RPMI7951 (cell line): ENCODE measurements at places on chromosomes 6 and 20.

GRCh38 chr6:4970739-4971395, 33.0 kb downstream of the RPP40 start:
- DNase-seq = no peak

DNA sequence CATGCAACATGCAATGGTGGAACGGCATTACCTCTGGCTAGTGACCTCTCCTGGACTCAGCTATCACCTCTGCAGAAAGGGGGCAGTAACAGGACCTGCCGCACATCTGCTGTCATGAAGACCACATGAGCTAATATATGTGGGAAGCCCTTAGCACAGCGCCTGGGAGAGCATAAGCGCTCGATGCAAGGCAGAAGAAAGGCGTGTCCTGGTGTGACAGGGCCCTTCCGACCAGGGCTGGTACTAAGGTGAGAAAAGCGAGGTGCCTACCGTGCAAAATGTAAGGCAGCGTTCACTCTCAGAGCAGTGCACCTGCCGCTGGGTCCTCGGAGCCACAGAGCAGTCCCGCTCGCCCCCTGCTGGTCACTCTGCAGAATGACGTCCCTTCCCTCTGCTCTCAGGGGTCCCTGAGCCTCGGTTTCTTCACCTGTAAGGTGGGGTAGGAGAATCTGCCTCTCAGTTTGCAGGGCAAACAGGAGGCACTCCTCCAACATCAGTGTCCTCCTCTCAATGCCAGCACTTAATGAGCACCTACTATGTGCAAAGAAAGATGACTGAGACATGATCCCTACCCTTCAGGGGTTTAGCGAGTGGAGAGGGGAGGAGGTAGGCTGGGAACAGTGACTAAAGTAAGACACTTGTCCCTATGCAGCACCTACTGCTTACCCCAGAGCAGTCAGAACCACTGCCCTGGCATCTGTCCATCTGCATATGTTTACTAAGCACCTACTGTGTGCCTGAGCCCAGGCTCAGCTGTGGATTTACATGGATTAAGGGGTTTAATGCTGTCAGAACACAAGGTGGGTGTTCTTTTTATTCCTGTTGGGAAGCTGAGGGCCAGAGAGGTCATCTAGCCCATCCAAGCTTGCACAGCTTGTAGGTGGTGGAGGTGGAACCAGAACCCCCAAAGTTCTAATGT, 41.1 kb upstream of the PTGIS start:
- DNase-seq = peak; percentile 48

- peak; percentile 60 for DNase-seq
Measured at GRCh38 chr6:39280247-39280731, 33.9 kb downstream of the KCNK17 start.

GRCh38 chr6:30520522-30520921, 31.2 kb downstream of the HLA-E start:
- no peak for DNase-seq

DNA sequence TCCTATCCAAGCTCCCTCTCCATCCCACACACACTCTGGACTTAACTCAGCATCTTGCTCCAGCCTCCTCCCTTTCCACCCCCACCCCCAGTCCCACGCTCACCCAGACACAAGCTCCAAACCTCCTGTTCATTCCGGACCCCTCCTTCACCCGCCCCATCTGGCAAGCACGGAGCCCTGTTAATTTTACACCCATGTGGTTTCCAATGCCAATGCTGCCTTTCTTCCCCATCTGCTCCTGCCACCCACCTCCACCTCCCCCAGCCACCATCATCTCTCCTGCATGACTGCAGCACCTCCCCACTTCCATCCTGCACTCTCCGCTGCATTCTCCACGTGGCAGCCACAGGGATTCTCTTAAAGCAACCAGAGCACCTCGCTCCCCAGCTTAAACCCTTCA, 9.9 kb upstream of the CDK5RAP1 start:
- DNase-seq = no peak

DNA sequence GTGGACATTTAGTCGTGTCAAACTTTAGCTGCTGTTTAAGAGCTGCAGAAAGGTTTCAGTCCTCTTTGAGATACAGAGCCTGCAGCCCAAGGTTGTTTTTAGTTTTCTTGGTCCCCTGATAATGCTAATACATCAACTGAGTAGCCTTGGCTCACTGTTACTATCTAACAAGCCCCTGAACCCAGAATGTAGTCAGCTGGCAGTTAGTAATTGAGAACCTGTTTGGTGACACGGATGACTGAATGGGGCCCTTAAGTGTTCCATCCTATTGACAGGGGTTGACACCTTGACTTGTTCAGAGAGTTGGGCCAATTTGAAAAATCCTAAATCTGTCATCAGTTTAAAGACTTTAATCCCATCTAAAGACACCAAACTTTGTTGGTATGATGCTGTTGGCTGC, 2.8 kb downstream of the RTN4IP1 start:
- no peak for DNase-seq

GRCh38 chr20:24619212-24619611, 149.8 kb downstream of the SYNDIG1 start:
- DNase-seq = no peak

- no peak for DNase-seq
Measured at GRCh38 chr6:73394577-73395354, at the start of gene DDX43. Gene DDX43, plus strand, starts transcription at chr6:73394828. Its CDS starts 78 bp downstream, at chr6:73394906.

- DNase-seq = no peak
Measured at GRCh38 chr6:147322299-147323162, 118.3 kb downstream of the STXBP5 start.

DNA sequence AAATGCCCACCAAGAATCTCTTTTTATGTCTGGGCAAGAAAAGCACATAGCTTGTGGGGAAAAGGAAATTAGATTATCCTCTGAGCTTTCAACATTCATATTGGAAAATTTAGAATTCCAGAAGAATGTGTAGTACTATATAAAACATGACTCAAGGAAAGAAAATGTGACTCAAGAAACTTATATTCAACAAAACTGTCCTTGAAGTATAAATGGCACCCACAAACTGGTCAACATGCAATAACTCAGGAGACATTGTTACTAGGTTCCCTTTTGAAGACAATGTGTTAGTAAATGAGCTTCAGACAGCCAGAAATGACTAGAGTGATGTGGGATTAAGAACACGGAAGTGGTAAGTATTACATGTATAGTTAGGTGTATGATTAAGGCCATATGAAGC, 26.1 kb upstream of the TINAG start:
- DNase-seq = peak; percentile 77

GRCh38 chr6:16839631-16840179, 78.4 kb upstream of the ATXN1 start:
- DNase-seq = no peak

DNA sequence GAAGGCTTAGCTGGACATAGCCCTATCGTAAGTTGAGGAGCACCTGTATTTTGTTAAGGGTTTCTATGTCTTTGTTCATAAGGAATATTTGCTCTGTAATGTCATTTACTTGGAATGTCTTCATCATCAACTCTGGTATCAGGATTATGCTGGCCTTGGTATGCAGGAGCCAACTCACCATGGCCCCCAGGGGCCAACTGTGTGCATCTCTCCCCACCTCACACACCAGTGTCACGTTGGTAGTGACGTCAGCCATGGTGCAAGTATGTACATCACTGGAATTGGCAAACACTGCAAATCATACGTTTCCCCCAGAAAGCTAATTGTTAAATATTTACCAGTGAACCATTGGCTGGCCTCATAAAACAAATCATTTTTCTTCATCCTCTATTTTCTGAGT, 70.8 kb downstream of the YTHDF1 start:
- DNase-seq = no peak

DNA sequence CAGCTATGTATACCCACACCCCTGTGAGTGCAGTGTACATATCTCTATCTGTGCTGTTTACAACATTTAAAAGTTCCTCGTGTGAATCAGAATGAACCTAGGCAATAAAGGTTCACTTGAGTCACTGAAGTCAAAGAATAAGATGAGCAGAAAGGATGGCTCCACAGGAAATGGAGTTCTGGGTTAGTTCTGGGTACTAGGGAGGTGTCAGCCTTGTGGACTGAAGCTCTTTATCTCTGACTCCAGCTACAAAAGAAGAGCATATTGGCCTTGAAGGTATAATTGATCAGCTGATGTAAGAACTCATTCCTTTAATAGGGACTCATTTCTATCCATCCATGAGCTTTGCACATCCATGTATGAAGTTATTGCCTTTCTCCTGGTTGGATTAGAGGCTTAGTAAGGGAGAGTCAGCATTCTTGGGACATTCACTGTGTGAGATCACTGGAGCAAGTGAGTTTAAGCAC, 73.9 kb upstream of the BACH2 start:
- DNase-seq = no peak
